NCI-H446 (cell line): ENCODE measurements at places on chromosomes 13 and 19.

GRCh38 chr19:12995596-12996405 is 526 bp downstream of the NFIX start:
- no peak for DNase-seq

- no peak for DNase-seq
Measured at GRCh38 chr13:67408798-67409197, 178.7 kb upstream of the PCDH9 start.

DNA sequence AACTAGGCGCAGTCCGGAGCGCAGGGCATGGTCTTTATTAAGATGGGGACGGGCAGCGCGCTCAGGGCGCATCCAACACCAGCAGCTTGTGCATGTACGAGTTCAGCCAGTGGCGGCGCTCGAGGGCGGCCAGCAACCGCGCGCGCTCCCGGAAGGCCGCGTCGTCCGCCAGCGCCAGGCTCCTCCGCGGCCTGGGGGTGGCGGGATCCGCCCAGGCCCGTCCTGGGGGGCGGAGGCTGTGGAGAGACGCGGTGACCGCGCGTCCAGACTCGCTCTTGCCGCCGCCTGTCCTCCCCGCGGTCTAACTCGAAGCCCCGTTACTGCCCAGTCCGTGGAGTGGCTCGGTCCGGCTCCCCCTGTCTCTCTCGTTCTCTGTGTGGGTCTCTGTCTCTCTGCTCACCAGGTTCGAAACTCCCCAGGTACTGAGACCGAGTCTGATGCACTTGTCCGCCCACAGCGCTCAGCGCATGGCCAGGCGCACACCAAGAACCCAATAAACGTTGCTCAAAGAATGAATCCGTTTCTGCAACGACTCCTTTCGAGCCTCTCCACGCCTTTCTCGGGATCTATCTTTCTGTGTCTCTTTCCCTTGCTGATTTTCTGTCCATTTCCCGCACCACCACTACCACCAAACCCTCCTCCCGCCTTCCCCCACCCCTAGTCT is 702 bp downstream of the PTH2 start:
- no peak for DNase-seq

DNA sequence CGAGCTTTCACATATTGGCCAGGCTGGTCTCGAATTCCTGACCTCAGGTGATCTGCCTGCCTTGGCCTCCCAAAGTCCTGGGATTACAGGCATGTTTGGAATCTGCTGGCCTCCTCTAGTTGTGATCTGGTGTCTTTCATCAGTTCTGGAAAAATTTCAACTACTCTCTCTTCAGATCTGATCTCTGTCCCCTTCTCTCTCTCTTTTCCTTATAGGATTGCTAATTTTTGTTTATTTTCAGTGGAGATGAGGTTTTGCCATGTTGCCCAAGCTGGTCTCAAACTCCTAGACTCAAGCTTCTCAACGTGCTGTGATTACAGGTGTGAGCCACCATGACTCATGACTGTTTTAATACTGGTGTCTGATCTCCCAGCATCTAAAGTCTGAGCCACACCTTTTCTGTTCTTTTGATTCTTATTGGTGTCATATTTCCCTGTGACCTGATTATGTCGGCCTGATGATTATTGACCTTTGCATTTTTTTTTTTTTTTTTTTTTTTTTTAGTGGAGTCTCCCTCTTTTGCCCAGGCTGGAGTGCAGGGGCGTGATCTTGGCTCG is 10.4 kb upstream of the NANOS2 start:
- DNase-seq = no peak

DNA sequence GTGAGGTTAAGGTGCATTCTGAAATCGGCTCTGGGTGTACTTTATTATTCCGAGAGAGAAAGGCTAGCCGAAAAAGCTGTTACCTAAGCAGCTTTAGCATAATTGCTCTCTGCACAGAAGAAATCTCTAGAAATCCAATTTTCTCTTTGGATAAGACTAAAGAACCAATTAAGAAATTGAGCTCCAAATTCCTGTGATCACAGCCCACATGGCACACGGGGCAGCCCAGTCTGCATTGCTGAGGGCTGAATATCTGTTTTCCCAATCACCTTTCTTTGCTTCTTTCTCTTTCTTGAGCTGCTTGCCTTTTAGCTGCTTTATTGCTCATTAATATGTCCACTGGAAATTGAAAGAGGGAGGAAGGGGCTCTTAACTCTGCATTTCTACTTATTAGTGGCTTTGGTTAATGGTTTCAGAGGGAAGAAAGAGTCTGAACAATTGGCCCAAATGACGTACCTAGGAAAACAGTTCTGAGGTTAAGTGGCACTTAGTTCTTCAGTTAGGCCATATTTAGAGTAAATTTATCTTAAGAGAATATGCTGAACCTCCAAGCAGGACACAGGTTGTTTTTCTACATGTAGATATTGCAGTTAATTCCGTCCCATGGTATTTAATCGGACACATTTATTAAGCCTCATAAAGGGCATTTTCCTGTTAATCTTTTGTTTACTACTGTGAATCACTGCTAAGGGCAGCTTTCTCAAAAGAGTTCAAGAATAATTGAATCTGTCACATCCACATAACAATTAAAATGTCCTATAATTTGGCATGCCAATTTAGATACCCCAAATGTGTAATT is 265.7 kb downstream of the ABCC4 start:
- DNase-seq = no peak

GRCh38 chr19:42271045-42271419 is 2.0 kb downstream of the CIC start:
- no peak for DNase-seq
